Prostate gland (tissue), 2 donors: ENCODE measurements at places on chromosomes 3 and 15. TPM values are rescaled to one million over a fixed set of nuclear protein-coding genes. Genes with fewer than 3 reads are reported as not detected.

- DNase-seq: no peak
- no peak overlapping the region for H3K4me3 ChIP-seq
- no peaks in the 10 kb centered on the region for H3K27me3 ChIP-seq
- H3K4me1 ChIP-seq: no peaks in the 10 kb centered on the region
These were observed 117.4 kb upstream of the MBNL1 start for GRCh38 chr3:152151216-152151876.

PYGO1 gene
- total RNA-seq: 7.2 TPM

TARS3 gene
- total RNA-seq: 22.5 TPM

DNA sequence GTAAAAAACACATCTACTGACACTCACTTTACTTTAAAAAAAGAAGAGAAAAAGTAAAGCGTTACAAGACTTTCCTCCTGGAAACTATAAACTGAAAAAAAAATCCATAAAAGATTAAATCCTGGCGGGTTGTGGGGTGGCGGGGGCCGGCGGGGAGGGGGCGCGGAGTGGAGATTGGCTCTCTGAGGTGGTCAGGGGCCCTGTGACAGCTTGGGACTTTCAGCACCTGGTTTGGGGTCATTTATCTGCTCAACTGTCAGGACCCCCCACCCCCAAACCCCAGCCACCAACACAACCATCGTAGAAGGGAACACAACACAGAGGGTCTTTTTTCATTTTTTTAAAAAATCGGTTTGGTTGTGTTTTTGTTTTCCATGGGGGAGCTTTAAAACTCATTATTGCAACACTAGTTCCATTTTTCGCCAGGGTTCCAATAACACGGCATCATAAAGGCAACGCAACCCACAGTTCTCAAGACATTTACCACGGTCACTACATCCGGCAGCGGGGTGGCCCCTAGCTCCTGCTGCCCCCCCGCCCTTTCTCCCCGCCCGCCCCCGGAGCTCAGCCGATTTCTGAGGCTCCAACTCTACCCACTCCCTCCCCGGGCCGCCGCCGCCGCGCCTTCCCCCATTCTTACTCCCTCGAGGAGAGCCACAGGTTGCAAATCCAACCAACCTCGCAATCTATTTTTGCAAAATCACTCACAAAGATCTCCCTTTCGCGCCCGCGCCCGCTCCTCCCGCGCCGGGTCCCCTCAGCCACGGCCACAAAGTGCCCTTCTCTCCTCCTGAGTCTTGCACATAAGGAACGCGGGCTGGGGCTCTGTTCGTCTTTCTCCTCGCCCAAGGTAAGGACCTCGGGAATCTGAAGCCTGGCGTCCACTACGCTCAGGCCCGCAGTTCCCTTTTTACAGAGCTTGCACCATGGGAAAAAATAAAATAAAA lies 1.8 kb downstream of the BCL6 start:
- H3K36me3 ChIP-seq: no peaks in the 10 kb centered on the region
- no peaks in the 10 kb centered on the region for H3K27me3 ChIP-seq
- H3K27ac ChIP-seq: peak overlapping the region; percentile 96
- peaks cover 11% of the 10 kb centered on the region for H3K4me1 ChIP-seq
- peak; percentile 64 for DNase-seq

DNA sequence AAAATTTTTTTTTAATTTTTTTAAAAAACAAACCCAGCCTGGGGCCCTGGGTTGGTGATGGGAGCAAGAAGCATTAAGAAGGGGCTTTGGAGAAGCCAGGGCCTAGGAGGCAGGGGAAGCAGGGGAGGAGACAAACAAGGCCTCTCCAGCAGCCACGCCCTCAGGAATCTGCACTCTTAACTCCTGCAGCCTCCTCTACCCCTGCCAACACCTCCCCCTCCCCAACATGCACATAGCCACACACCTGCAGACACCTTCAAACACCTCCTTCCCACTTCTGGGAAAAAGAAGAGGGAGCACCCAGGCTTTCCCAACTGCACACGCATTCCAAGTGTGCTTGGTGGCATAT lies 2.7 kb upstream of the DCAF1 start:
- H3K4me1 ChIP-seq: peaks cover 5% of the 10 kb centered on the region
- H3K36me3 ChIP-seq: no peaks in the 10 kb centered on the region

OXTR gene
- total RNA-seq: 3.5 TPM

DNA sequence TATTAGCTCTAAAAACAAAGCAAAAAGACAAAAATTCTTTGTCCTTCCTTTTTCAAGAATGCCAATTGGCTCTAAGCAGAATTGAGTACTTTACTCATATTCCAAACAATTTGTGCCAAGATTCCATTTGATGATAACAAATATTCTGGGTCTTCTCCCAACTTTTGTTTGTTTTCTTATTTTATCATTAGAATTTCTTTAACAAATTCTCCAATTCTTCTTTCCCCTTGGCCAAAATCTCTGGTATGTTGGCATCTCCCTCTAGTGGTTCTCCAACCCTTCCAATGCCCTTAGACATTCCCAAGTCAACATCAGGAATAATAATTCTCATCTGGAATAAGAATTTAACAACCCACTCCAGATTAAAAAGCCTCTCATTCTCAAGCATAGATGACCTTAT lies 5.3 kb downstream of the CPOX start:
- no peak overlapping the region for H3K4me3 ChIP-seq
- H3K36me3 ChIP-seq: no peaks in the 10 kb centered on the region
- no peak for DNase-seq
- no peaks in the 10 kb centered on the region for H3K4me1 ChIP-seq
- H3K27ac ChIP-seq: no peak overlapping the region
- H3K27me3 ChIP-seq: no peaks in the 10 kb centered on the region

GRCh38 chr15:67779549-67780111 lies 45.7 kb upstream of the SKOR1 start:
- no peak for DNase-seq
- no peaks in the 10 kb centered on the region for H3K36me3 ChIP-seq
- H3K4me3 ChIP-seq: no peak overlapping the region
- no peak overlapping the region for H3K27ac ChIP-seq
